ENCODE measurements at places on chromosomes 4 and X. TPM values are rescaled to one million over a fixed set of nuclear protein-coding genes. Genes with fewer than 3 reads are reported as not detected.

RRAGB gene
- total RNA-seq: 25.8 TPM

SPARCL1 gene
- total RNA-seq: 295 TPM

DNA sequence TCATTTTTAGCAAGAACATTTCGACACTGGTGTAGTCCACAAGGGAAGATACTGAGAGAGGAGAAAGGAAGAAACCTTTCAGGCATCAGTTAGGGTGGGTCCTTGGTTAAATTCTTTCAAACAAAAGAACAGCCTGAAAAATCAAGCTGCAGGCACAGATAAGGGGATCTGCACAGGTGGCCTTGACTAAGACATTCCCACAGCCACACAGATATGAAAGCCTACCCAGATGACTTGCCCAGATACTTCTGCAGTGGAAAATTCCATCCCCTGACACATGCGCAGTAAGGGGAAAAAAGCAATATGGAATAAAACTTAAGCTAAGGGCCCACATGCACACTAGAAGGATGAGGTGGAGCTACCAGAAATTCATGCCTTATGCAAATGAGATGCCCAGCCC, 8.9 kb upstream of the TMEM165 start:
- DNase-seq: no peak

GRCh38 chr4:21451032-21451431, 497.5 kb downstream of the KCNIP4 start:
- DNase-seq: no peak

DNA sequence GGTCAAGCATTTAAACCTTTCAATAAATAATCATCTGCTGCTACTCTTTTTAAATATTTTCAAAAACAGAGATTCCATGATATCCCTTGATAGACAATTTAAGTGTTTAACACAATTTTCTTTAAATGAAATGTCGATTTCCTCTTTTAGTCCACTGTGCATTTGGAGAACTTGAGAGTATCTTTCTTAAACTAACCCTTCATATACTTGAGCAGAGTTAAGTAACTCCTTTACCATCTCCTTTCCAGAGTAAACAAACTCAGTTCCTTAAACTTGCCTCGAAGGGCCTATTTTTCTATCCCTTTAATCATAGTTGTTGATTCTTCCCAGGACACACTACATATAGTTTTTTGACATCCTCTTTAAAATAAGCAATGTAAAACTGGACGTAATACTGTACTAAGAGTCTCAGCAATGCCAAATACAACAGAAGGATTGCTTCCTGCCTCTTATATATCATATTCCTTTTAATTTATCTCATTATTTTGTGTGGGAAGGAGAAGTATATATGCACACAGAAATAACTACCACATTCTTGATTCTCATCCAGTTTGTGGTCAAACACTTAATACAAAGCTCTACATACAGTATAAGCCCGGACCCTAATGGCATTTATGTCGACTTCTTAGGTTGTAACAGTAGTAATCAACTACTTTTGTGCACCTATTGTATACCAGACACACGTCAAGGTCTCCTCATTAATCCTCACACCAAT, 22.8 kb downstream of the RAB28 start:
- DNase-seq: no peak

DNA sequence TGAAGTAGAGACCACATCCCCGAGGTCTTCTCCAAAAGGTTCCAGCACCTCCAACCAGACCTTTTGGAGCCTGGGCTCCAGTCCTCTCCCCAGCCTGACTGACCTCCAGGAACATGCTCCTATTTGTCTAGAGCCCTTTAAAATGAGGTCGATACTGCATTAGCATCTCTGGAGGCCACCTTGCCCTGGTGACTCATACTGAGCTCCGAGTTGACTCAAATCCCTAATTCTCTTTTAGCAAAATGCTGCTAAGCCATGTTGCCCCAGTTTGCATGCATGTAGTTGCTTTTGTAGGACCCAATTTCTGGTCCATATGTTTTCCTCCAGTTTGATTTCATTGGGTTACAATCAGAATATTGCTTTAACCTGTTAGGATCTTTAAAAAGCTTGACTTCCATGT, 43.5 kb upstream of the CITED1 start:
- DNase-seq: no peak

DNA sequence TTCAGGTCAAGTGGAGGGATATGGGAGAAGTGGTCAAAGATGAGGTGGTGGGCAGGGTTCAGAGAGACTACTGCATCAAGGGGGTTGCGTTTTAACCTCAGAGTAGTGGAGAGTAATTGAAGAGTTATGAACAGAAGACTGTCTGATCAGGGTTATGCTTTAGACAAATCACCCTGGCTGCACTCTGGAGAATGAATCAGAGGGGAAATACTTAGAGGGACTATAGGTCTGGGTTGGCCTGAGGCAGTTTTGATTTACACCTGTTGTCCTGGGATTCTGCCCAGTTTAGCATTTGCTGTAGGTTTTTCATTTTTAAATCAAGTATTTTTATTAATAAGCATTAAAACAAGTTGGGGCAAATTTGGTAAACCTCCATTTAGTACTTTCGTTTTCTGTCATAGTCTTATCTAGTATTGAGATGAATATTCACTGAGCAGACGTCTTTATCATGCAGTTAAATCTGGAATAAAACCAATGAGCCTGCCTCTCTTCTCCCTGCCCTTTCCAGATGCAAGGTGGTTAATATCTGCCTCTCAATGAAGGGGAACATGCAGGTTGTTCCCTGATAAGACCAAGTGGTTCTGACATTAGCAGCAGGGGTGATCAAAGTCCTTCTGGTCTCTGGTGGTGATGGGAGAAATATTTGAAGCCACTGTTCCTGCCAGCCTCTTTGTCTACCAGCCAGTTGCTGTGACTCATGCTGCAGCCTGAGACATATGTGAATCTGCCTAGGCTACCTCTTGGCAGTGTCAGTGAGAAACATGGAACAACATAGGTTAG, 116.0 kb upstream of the RPS6KA3 start:
- DNase-seq: no peak

DNA sequence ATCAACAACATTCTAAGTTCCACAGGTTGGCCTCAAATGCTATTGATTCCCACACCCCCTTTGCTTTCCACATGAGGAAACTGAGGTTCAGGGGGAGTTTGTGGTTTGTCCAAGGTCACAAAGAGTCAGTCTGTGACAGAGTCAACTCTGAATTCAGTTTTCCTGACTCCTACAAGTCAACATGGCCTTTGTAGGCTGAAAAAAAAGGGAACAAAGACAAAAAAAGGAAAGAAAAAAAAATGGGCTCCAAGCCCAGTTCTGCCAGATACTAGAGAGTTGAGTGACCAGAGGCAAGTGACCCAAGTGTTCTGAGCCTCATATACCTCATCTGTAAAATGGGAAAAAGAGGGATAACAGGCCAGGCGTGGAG, 16.5 kb upstream of the PIM2 start:
- DNase-seq: no peak

DNA sequence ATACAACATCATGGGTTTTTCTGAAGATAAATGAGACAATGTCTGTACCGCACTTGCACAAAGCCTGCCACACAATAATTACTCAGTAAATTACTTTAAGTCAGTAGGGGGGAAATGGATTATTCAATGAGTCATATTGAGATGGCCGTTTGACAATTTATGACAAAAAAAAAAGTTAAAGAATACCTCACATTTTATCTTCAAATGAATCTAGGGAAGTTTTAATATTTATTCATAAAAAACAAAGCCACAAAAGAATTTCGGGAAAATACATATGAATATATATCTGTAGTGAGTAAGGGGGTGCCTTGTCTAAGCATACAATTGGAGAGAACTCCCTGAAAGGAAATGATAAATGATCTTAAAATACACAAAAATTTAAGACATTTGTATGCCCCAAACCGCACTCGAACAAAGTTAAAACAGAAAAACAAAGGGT, 197.0 kb upstream of the SLC7A11 start:
- no peak for DNase-seq

CWH43 gene
- total RNA-seq: 0.48 TPM

DNA sequence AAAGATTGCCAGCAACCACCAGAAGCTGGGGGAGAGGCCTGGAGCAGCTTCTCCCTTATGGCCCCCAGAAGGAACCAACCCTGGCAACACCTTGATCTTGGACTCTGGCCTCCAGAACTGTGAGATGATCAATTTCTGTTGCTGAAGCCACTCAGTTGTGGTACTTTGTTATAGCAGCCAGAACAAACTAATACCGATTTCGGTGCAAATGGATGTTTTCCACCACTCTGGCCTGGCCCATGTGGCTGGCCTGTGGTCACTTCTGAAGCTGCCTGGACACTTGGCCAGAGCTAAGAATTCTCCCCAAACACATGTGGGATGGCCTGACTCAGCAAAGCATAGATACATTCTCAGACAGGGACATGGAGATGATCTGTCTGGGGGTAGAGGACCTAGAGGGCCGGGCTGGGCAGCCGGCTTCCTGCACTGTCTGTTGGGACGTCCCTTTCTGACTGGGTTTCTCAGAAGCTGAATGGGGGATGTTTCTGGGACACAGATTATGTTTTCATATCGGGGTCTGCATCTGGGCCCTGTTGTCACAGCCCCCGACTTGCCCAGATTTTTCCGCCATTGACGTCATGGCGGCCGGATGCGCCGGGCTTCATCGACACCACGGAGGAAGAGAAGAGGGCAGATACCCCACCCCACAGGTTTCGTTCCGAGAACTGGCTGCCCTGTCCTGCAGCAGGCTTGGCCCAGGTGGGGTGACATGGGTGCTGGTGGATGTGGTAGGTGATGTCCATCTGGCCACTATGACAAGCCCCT, 4.1 kb downstream of the FOXP3 start:
- no peak for DNase-seq

GRCh38 chrX:72110876-72111708, 20.6 kb downstream of the RTL5 start:
- no peak for DNase-seq

FGB gene
- total RNA-seq: 2.4 TPM

FGFR3 gene
- total RNA-seq: 0.57 TPM

SCD5 gene
- 97.4 TPM for total RNA-seq

DNA sequence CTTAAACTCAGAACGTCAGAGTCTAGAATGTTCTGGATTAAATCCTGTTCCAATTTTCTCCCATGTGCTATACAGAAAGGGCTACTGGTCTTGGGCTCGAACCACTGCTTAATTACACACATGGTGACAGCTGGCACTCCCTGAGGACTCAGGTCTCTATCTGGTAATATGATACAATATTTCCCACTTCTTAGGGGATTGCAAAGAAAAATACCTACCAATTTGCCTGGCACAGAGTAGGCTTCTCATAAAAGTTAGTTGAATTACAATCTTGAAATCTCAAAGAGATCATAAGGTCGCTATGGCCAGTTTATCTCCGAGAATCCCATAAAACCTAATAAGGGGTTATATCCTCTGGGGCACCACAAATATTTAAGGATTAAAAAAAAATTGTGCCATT, 8.6 kb downstream of the GPM6B start:
- DNase-seq: no peak

GRCh38 chrX:43655151-43656004, 721 bp upstream of the MAOA start:
- DNase-seq: no peak

GRCh38 chrX:10514891-10515290, 105.5 kb downstream of the MID1 start:
- DNase-seq: no peak

DNA sequence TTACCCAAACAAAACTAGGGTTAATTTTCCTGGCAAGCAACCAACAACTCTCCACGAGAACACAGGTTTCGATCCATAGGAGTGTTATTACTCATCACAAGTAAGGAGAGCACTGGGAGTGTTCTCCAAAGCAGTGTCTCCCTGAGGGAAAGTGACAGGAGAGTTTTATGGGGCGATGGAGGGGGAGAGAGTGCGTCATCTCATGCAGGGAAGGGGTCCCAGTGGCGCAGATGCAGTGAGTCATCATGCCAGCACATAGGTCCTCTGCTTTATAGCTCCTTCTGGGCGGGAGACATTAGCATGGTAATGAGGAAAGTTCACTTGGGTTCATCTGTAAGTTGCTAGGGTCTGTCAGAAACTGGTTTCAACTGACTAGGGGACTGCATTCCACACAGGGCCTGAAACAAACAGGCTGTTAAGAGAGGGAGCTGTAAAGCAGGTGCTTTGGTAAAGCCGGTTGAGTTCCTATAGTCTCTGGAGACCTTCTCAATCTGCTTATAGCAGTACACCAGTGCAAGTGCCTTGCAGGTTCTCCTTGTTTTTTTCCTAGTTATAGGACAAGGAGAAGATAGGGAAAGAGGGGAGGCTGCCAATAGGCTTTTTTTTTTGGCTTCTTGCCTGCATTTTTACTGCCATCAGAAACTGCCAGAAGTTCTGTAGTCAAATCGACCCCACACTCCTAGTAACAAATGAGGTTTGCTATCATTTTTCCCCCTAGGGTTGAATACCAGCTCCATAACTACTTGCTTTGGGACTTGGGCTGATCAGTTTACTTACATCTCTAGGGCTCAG, 12.8 kb upstream of the BOD1L1 start:
- no peak for DNase-seq

- DNase-seq: no peak
Observed at GRCh38 chr4:66923081-66923865, 622.0 kb downstream of the CENPC start.

DNA sequence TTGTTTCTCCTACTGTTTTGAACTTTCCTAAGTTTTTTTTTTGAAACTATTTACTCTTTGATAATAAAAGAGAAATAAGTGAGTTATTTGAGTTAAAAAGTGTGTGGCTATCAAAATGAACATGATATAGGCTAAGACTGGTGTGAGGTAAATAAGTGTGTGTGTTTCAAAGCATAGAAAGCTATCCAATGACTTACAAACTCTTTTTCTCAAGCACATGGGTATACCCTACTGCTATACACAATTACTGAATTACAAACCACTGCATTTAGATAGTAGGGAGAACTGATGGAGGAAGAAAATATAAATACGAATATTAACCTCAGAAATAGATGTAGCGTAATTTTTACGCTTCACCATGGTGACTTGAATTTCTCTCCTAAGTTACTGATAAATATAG, 305.8 kb upstream of the ANXA10 start:
- DNase-seq: no peak

- no peak for DNase-seq
Observed at GRCh38 chr4:169030562-169030982, 20.5 kb upstream of the CBR4 start.

- DNase-seq: no peak
Observed at GRCh38 chrX:73930300-73930699, 367.3 kb downstream of the CHIC1 start.

DNA sequence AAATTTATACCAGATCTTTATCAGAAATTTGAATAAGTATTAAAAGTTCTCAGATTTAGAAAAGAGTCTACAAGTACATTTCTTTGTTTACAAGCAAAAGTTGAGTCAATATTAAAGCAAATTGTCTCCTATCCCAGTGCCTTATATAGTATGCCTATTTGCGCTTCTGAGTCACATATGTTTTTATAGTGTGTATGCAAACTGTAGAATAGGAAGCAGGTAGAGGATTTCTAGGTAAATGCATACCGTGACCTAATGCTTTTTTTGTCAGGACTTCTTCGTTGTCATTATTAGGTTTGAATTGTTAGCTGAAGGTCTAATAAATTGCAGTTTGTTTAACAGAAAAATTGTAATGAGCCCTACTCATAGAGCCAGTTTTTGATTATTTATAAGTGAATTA, 22.2 kb downstream of the CEP44 start:
- no peak for DNase-seq

GRCh38 chr4:88735564-88735963, 37.9 kb upstream of the NAP1L5 start:
- DNase-seq: no peak

- no peak for DNase-seq
Observed at GRCh38 chr4:40300371-40301162, 34.6 kb upstream of the CHRNA9 start.
